Central memory CD4-positive, alpha-beta T cell (primary cell): ENCODE measurements at places on chromosomes 6 and 20.
A peak's percentile ranks its signal among the peaks of the same experiment; 100 is the strongest.

GRCh38 chr6:135162678-135163439, 18.2 kb upstream of the MYB start:
- peak; percentile 6 for DNase-seq

DNA sequence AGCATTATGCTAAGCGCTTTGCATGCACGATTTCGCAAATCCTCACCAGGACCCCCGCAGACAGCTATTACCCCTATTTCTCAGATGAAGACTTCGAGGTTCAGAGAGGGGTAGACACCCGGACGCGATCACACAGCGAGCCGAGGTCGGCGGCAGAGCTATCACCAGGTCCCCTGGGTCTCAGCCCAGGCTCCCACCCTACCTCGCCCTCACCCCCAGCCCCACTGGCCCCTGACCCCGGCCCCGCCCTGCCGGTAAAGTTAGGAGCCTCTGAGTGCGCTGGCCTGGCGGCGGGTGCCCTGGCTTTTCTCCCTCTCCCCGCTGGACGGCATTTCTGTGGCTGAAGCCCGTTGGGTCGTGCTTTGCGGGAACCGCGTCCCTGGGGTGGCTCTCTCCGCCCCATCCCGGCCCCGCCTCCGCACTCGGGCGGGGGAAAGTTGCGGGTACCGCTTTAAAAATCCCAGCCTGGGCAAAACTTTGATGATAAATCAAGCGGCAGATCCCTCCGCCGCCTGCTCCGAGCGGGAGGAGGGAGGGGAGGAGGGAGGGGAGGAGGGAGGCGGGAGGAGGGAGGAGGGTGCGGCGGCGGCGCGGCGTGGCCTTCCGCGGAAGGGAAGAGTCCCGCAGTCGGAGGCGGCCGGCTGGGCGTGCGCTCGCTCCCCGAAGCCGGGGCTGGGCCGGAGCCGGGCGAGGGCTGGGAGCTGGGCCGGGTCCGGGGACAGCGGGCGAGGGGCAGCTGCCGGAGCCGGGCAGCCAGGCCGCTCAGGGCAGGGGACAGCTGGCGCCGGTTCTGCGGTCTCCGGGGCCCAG, at the start of gene VSTM2L:
Gene VSTM2L, plus strand, starts transcription at position 624 of the 810 bp plus-strand sequence. CDS start 224 bp downstream, outside the sequence.
- DNase-seq, result no peak

- DNase-seq, result no peak
These were observed 116.1 kb upstream of the NXT1 start for GRCh38 chr20:23234311-23235078.

DNA sequence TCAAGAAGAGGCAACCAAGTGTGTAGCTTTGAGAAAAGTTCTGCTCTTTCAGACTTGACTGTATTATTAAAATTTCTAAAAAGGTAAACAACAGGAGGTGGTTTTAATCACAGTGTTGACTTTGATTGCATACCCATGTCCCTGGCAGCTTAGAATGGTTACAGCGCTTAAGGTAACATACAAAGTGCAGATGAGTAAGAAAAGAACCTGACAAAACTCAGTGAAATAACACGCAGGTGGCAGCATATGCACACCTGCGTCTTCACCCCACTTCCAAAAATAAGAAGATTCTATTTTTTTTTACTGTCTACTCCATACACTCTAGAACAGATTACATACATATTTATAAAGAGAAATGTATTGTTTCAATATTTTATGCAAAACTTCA, 233.5 kb downstream of the GMPR start:
- DNase-seq, result no peak

DNA sequence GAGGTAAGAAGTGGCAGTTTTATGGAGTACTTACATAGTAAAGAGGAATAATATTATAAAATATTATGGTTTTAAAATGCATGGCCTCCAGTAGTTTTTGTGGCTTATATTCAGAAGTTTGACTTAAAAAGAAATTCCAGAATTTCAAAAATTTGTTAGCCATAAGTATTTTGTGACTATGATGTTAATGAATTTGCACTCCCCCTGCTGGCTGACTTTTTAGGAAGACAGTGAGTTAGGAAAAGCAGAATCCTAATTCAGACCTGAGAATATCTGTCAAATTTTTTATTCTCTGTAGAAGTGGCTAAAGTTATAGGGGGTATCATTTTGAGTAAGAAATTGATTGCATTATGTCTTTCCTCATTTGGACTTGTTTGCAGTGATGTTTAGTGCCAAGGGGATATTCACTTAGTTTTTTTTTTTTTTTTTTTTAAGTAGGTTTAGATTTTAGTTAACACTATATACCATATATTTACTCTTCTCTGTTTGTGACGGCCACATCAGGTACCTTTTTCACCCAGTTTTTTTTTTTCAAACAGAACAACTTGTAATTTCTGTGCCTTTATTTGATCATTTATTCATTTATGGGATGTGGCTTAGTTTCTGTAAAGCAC, 40.8 kb downstream of the ZFAND3 start:
- DNase-seq, result peak; percentile 7

- DNase-seq, result no peak
These were observed 451.0 kb upstream of the MAN1A1 start for GRCh38 chr6:119800526-119800925.

DNA sequence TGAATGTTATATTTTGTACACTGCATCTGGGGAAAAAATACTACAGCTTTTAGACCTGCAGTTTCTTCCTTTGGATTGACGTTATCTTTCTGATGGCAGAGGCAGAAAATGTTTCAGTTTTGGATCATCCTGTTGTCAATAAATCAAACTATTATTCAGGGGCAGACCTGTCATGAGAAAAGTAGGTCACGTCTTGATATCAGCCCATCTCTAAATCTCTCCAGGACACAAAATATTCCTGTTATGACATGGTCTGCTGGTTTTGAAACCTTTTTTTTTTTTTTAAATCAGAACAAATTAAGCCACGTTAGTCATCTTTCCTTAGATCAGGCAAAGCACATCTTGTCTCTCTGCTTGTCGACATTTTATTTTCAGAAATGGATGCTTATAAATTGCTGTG, 24.0 kb downstream of the IL20RA start:
- no peak for DNase-seq

DNA sequence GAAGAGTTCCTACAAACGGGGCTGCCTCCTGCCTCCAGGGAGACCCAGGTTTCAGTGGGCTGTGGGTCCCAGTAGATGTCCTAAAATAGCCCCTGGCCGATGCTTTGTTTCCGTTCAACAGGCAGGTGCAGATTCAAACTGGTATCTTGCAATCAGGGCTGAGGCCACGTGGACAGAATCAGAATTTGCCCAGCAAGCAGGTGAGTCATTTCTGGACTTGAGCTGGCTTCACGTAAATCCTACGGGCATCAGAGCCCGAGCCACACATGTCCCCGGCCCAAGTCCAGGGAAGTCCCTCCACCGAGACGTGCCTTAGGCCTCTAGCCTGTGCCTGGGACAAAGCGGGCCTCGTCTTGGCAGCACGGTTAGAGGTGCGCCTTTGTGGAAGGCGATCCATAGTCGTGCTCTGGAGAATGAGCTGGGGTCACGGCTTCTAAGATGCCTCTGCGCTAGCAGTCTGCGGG, 101.6 kb upstream of the FRMD1 start:
- no peak for DNase-seq
